Pancreas (tissue), 10 donors: ENCODE measurements at places on chromosomes 1 and 21.

DNA sequence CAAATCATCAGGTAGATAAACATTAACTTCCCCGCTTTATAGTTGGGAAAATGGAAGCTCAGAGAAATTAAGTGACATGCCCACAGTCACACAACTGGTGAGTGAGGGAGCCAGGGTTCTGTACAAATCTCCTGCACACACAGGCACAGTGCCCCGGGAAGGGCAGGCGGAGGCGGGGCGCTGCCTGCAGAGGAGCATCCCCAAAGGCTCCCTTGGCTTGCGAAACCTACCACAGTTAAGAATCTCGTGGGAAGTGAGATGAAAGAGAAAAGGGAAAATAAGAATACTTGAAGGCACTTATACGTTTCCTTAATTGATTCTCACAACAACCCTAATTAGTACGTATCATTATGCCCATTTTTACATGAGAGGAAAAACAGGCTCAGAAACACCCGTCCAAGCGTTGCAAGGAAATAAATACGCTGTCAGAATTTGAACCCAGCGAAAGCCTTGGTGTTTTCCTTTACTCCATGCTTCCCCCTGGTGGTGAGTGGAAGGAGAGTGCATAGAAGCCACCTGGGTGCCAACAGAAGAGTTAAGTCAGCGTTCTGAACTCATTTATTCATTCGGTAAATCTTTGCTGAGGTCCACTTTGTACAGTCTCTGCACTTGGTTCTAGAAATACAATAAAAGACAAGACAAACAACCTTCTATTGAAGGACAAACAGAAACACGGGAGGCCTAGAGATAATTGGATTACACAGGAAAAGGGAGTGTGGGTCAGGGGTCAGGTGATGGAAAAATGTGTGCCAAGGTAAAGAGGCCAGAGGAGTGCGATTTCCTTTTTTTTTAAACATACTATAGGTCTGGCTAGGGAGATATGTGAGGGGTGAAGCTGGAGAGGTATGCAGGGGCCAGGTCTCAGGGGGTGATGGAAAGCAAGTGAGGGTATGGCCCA lies 28.4 kb downstream of the ACP6 start:
- peak; percentile 25 for DNase-seq

GRCh38 chr21:44301961-44302406 lies 2.1 kb downstream of the PFKL start:
- no peak for DNase-seq

DNA sequence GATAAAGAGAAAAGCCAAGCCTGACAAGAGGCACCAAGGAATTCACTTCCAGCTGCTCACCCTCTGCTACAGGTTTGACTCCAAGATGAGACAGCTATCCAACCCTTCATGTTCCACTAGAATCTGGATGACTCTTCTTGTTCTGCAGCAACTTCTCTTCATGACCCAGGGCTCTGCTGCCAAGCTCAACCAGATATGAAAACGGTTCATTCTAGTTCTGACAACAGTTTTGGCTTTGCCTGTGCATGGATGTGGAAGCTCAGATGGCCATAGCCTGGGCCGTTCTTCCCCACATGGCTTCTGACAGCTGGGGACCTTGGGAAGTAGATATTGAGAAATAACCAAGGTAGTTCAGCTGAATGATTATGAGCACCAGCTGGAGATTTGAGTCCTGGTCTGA lies 13.7 kb downstream of the PI4KB start:
- no peak for DNase-seq

- no peak for DNase-seq
Observed at GRCh38 chr1:101344745-101345144, 107.9 kb downstream of the S1PR1 start.
